Stimulated activated CD8-positive, alpha-beta memory T cell treated with anti-CD3 and anti-CD28 coated beads, Interleukin-4, amount 100 ng/mL, for 24 hours (primary cell): ENCODE measurements at places on chromosomes 4 and X.

- no peak for DNase-seq
These were observed 6.0 kb upstream of the SPCS3 start for GRCh38 chr4:176313596-176314336.

GRCh38 chr4:5037553-5038551 lies 13.4 kb upstream of the STK32B start:
- no peak for DNase-seq

DNA sequence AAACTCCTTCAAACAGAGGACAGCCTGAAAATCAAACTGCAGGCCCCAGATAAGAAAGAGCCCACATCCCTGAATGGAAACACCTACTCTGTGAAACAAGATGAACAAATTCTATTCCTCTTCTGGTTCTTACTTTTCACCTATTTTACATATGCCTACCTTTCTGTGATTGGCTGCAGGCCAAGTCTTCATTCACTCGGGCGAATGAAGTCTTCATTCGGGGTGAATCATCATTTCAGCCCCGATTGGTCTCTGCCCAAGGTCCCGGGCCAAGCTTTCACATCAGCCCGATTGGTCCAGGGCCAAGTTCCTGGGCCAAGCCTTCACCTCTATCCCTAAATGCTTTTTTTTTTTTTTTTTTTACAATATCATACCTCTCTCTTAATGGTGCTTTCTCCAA lies 529.8 kb upstream of the ACTRT1 start:
- DNase-seq = no peak

- DNase-seq = no peak
These were observed 87.7 kb downstream of the COL25A1 start for GRCh38 chr4:109214622-109215301.

DNA sequence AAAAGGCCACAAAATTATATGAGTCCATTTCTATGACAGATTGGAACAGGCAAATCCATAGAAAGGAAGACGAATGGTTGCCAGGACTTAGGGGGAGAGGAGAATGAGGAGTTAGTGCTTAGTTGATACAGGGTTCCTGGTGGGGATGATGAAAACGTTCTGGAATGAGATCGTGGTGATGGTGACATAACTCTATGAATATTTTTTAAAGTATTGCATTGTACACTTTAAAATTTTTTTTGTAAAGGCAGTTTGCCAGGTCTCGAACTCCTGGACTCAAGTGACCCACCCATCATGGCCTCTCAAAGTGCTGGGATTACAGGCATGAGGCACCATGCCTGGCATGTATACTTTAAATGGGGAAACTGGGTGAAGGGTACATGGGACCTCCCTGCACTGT lies 9.9 kb upstream of the CCNQ start:
- no peak for DNase-seq

DNA sequence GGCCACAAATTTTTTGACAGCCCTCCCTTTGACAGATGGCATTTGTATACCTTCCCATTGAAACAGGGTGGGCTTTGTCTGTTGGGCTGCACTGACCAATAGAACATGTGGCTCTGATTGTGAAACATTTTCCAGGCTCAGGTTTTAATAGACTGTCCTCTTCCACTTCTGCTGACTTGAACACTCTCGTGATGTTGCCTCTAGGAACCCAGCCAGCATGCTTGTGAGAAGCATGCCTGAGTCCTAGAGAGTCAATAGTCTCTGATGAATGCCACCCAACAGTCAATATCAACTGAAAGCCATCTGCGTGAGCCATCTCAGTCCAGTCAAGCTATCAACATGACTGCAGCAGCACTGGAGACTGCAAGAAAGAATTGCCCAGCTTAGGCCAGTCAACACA lies 290.0 kb downstream of the SLC7A11 start:
- no peak for DNase-seq

DNA sequence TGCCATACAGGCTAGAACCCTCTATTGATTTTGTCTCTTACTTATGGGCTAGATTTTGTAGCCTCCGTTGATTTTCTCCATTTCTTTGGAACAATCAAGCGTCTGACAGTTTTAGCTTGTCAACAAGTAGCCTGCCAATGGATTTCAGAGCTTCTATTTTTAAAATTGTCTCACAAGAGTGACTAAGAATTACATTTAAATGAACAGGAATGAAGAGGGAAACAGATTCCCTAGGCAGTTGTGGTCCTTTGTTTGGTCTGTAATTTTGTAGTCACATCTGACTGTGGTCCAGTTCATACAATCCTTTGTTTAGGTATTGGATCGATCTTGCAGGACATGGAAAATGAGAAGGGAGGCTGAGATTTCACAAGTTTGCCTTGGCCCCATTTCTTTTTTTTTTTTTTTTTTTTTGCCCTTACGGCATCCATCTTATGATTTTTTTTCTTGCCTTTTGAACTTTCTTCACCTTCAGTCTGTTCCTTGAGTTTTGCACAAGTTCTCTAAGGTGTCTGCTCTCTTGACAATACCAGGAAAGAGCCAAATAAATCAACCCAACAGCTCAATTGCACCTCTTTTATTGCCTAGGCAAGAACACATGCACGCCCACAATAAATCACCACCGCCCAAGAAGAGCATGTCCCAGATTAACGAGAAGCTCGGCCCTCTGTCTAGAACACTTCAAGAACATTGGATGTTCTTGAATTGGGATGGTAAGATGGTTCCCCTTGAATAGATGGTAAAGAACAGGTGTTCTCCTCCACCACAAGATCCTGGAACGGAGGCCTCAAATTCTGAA lies 86.5 kb upstream of the EGFL6 start:
- DNase-seq = no peak

- no peak for DNase-seq
These were observed 69.4 kb downstream of the TRAPPC11 start for GRCh38 chr4:183728223-183729068.
